ELR (cell line): ENCODE measurements at places on chromosomes 12 and 14.

DNA sequence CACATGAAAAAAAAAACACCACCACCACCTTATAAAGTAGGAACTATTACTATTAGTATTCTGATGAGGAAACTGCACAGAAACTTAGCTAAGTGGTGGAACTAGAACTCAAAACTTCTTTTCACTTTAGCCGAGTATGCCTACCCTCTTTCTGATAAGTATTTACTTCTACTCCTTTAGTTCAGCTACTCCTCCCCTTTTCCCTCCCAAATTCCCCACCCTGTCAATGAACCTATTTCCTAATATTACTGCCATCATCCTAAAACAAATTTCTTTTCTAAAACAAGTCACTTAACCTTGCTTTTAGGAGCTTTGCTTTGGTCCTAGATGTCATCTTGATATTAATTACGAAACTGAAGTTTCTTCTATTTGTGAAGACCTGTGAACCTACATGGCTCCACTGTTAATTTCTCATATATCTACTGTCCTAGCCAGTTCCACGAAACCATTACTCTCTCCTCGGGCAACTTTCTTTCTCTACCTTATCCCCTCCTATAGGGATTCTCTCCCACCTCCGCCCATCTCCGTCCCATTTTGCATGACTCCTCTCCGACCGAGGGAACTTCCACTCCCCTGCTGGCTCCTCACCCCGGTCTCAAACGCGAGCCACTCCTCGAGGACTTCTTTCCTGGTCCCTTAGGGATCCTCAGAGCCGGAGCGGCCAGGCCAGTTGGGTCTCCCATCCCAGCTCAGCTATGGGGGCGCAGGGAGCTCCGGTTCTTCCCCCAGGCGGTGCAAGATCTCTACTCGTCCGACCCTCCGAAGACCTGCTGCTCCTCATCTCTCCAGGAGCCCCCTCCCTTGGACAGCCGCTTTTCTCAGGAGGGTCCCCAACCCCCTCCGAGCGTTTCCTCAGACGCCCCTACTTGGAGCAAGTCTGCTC, 1.1 kb downstream of the NUMB start:
- peak; percentile 71 for DNase-seq

DNA sequence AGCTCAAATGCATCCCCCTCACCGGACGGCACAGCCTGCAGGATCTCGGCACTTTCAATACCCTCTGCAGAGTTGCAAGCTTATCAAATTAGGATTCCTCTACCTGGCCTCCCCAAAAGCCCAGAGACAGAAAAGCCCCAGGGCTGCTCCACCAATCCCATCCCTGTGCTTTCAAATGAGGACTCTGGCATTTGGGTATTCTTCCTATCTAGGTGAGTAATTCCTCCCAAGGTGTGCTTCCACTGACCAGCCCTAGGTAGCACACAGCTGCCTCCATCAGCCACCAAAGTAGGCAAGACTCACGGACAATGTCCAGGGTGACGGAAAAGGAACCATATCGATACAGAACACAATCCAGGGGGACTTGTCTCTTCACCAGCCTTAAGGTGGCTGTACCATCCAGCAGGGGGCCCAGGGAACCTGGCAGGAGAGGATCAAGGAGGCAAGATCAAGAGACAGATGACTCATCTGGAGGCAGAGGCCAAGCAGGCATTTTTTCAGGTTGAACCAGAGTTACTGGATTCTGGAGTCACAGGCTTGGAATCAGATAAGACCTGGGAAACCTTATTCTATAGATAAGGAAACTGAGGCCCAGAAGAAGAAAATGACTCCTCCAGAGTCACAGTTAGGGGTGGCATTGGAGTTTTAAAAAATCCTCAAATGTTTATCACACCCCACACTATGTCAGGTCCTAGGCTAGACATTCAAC, 9.9 kb downstream of the PMEL start:
- DNase-seq: peak; percentile 90

- no peak for DNase-seq
Measured at GRCh38 chr14:24978862-24979724, 70.9 kb downstream of the STXBP6 start.

GRCh38 chr14:61887628-61888027, 125.4 kb downstream of the SNAPC1 start:
- no peak for DNase-seq

GRCh38 chr12:115660211-115660805, 617.2 kb downstream of the MED13L start:
- peak; percentile 43 for DNase-seq

DNA sequence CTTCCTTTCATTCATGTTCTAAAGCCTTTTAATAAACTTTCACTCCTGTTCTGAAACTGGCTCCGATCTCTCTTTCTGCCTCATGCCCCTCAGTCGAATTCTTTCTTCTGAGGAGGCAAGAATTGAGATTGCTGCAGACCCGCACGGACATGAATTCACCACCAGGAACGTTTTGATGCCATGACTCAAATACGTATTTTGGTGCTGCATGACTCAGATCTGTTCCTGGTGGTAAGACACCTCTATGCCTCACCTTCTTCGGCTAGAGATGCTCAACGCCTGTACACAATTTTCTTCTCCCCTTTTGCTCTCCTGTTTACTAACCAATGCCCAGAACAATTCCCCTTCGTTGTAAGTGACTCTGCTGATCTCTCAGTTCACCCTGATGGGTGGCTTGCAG, 52.0 kb upstream of the RIMBP2 start:
- DNase-seq: no peak

DNA sequence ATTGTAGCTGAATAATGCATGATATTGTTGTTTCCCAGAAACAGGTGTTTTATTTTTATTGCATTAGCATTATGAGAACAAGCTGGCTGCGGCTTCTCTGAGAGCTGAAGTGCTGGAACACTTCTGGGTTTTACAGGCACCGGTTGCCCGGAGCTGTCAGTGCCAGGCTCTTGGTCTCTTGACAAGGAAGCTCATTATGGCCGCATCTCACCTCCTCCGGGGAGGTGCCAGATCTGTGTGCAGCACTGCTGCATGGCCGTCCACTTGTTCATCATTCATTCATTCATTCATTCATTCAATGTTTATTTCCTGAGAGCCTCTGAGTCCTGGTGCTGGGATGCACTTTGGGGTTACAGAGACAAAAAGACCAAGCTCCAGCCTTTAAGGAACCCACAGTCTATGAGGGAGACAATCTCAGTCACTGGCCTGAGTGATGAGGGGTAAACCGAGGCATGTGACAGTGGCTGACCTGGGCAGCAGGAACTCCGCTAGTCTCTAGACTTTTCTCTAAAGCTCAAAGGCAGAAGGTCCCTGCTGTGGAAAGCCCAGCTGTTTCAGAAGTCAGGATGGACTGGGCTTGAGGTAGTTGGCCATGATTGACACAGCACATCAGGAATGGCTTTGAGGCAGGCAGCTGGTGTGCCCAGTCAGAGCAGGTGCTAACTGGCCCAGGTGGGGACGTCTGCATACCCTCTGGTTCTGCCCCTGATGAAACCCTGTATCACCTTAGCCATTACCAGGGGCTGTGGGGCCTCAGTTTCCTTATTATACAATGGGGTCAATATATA, 181.0 kb downstream of the ADGRD1 start:
- DNase-seq: no peak

- no peak for DNase-seq
Measured at GRCh38 chr12:122371475-122372045, 50.9 kb downstream of the CLIP1 start.

DNA sequence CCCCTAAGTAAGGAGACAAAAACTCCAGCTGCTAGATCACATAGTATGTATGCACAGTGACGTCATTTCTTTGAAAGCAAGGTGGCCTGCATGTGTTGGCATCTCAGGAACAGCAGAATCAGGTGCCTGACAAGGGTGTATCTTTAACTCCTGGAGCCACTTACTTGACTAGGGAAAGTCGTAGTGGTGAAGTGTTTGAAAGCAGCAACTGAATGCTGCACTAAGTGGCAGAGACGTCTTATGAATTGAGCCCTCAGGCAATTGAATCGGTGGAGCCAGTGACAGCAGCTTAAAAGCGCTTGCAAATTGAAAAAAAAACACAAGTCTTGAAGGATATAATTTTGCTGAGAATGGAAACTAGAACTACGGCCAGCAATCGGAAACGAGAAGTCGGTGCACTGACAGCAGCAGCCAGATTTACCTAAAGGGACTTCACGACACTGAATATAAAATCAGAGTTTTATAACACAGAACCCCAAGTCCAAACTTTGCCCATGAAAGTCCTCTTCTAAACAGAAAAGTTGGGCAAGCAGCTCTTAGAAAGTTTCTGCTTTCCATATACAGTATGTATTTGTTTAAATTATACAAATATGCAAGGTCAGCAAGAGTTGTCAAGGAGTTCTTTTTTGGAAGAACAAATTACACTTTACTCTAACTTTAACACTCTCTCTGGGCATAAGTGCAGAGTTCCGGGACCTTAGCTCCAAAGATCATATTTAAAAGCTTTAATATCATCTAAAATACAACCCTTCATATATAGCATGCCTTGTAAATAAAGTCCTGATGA, 1.1 kb downstream of the IGF1 start:
- peak; percentile 22 for DNase-seq
